ENCODE measurements at places on chromosomes 1 and 21.

GRCh38 chr1:178057141-178057765 lies 36.7 kb upstream of the RASAL2 start:
- DNase-seq, result no peak

DNA sequence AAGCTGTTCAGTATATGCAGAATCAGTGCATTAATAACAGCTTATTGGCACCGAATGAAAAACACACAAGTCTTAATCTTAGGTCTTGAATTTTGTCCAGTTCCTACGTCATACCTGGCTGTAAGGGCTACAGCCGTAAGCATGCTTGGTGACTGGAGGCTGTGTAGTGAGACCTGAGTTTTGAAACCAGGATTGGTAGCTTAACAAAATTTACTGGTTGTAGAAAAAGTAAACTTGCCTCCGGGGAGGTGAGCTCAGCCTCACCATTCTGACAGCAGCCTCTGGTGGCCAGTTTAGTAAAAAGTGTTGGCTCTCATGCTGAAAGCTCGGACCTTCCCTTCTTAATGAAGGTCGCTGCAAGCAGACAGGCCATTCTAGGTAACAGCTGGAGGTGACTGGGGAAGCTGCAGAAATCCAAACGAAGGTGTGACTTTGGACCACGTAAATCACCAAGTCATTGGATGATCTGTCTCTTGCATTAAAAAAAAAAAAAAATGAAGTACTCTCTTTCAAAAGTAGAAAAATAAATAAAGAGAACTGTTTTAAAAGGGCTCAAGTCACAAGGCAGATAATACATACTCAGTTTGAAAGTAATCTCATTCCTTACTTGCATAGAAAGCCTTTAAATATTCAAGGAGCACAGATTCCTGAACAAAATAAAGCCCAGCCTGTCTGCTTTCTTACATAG lies 48.9 kb downstream of the HLCS start:
- no peak for DNase-seq

GRCh38 chr21:24294171-24294570 lies 1313.1 kb downstream of the MRPL39 start:
- no peak for DNase-seq

GRCh38 chr1:1167841-1168450 lies 5.7 kb upstream of the TTLL10 start:
- no peak for DNase-seq

- peak; percentile 27 for DNase-seq
Measured at GRCh38 chr1:226064816-226065248, 2.3 kb downstream of the H3-3A start.

DNA sequence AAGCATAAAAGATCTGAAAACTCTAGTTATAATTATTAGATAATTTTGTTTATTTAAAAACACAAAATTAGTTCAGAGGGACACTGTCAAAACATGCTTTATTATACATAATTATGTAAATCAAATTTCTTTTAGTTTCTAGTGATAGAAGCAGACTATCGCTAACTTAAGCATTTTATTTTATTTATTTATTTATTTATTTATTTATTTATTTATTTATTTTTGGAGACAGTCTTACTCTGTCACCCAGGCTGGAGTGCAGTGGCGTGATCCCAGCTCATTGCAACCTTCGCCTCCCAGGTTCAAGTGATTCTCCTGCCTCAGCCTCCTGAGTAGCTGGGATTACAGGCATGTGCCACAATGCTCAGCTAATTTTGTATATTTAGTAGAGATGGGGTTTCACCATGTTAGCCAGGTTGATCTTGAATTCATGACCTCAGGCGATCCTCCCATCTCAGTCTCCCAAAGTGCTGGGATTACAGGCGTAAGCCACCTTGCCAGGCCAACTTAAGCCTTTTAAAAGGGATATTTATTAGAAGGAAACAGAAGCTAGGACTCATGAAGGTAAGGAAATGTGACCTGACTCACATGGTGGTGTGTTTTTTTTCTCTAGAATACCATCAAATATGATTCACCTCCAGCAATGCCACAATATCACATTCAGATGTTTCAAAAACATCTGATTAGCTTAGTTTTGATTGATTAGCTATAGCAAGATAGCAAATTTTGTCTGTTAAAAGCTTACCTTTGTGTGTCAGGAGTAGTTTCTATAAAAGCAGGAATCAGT lies 1357.4 kb upstream of the ADGRL4 start:
- DNase-seq, result no peak

GRCh38 chr1:236742421-236743160 lies 52.5 kb upstream of the MTR start:
- no peak for DNase-seq

- no peak for DNase-seq
Measured at GRCh38 chr21:35503671-35504070, 454.6 kb upstream of the RUNX1 start.

- no peak for DNase-seq
Measured at GRCh38 chr1:220685879-220686278, 4.3 kb upstream of the C1orf115 start.

GRCh38 chr1:8232036-8232757 lies 85.7 kb upstream of the SLC45A1 start:
- no peak for DNase-seq

DNA sequence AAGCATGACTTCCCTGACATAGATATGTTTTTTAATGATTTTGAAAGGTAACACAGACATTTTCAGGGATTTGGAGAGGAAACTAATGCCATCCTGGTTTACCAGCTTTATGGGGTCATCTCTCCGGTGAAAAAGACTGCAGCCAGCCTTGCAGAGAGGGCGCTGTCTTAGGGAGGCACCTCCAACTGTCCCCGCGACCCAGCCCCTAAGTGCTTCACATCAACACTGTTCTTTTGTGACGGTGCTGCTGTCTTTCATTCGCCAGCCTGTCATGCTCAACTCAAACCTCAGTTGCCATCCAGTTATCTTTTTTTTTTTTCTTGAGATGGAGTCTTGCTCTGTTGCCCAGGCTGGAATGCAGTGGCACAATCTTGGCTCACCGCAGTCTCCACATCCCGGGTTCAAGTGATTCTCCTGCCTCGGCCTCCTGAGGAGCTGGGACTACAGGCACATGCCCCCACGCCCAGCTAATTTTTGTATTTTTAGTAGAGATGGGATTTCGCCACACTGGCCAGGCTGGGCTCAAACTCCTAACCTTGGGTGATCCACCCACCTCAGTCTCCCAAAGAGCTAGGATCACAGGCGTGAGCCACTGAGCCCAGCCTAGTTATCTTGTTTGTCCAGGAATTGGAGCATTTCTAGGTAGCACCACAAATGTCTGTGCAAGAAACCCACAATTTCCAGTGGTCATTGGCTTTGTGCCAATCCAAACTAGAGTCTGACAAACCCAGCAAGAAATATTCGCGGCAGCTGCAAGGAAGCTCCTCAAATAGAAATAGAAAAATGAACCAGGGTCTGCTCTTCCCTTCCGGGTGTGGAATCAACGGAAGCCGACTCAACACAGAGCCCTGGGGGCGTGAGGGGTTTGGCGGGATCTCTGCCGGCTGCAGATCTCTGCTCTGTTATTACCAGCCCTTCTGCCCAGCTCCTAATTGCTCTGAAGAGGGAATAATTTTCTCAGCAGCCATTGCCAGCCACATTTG lies 24.2 kb downstream of the PDE9A start:
- DNase-seq, result no peak

DNA sequence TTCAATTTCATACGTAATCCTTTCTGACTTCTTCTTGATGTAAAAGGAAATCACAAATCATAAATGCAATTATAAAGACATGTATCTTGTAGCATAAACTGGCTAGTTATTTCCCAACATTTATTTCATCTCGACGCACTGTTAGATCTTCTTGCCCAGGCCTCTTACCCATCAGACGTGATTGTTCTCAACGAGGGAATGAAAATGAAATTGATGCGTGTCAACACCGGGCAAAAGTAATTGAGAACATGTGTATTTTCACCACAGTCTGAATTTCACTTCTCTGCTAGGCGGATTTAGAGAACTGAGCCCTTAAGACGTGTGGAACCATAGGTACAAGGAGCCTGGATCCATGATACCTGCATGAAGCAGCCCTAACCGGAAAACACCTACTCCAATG lies 519.7 kb downstream of the KCNT2 start:
- DNase-seq, result no peak

DNA sequence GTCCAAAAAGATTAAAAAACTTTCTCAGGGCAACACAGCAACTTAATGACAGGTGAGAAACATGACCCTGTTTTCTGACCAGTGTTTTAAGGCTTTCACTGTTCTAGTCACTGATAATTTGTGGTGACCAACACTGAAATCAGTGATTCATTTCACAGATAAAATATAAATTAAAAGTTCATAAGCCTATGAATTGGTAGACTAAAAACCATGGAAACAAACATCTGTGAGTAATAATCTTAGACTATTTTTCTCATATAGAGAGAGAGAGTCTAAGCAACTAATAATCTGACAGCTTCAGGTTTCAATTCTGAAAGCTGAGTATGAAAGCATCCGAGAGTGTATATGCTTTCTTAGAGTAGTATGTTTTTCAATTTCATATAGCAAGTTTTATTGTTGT lies 536.9 kb downstream of the ADGRL2 start:
- no peak for DNase-seq

- no peak for DNase-seq
Measured at GRCh38 chr1:160768295-160768657, 27.7 kb upstream of the LY9 start.

GRCh38 chr1:17434016-17434415 lies 5.5 kb downstream of the RCC2 start:
- no peak for DNase-seq

DNA sequence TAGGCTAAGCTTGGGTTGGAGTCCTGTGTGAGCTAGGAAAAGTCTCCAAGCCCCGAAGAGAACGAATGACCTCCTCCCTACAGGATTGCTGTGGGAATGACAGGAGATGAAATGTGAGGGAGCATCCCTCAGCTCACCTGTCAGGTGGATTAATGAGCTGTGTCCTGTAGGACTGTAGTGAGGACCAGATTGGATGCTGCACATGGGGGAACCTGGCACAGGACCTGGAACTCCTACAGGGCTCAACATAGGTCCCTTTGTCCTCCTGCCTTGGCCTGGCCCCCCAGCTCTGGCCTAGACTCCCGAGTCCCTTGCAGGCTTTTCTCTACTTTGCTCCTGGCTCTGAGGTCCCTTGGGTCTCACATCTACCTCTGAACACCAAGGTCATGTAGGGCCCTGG lies 155.7 kb downstream of the PTPRU start:
- no peak for DNase-seq

DNA sequence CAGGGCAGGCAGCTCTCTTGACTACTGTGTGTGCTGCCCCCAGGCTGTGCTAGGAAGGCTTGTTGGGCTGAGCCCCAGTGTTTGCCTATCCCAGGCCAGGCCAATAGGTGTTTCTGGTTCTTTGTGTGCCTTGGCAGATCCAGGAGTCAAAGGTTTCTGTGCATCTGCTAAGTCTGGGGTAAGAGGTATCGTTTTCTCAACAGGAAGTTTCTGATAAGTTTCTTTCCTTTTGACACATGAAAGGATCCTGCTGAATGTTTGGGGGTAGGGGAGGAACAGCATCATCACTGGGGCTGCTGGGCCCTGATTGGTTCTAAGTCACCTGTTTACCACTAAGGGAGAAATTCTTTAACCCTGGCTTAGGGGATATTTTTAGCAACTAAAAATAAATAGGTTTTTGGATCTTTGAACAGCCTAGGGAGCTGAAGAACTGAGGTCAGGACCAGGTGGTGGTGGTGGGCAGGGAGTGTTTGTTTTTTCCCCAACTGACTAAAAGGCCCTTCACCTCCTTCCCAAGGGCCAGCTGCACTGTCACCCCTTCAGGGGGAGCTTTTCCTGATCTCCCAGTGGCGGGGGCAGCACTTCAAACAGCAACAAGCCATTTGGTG lies 85.1 kb downstream of the KCNN3 start:
- no peak for DNase-seq

- DNase-seq, result no peak
Measured at GRCh38 chr1:228097333-228098081, 5.6 kb downstream of the C1orf35 start.

DNA sequence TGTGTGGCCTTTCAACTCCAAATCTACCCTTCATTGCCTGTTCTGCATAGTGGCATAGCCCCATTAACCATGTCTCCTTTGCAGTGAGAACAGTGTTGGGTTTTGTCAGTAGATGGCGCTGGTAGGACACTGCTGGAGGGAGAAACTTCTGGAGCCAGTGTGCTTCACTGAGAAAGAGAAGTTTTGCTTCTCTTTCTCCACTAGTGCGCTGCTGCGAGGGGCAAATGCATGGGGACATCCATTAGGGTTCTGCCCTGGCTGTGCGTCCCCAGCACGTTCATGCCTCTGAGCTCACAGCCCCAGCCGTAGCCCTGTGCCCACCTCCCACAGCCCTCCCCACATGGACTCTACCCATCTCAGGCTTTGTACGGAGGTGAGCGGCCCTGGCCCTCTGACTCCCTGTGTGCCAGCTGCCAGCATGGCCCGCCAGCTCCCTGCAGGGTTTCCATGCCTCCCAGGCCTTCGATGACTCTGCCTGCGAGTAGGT lies 53.1 kb downstream of the RIMS3 start:
- DNase-seq, result peak; percentile 82

- DNase-seq, result no peak
Measured at GRCh38 chr1:21966247-21967000, 10.4 kb upstream of the CELA3B start.

- DNase-seq, result no peak
Measured at GRCh38 chr1:15027515-15027986, 126.0 kb upstream of the TMEM51 start.

DNA sequence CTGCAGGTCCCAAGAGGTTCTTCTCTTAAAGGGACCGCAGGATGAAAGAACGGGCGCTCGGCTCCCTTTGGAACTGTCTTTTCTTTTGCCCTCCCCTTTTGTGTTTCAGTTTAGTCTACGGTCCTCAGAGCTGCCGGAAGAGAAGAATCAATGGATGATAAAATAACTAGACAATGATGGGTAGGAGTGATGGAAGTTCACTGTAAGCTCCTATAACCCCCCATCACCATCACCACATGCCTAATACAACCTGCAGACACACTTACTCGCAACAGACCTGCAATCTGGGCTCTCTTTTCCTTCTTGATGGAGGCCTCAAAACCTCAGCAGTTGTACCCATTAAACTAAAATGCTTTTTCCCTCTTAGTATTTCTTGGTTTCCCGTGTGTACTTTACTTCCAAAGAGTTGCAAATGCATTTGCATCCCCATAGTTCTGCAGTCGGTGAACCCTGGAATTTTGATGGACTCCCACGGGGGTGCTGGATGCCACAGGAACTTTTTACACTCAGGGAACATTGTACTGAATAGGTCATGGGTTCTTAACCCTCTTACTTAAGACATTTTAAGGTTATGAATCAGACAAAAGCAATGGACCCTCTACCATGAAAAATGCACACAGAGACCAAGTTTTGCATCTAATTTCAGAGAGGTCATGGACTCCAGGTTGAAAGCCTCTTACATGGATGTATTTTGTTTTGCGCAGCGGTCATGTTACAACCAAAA lies 633 bp upstream of the RFX5 start:
- no peak for DNase-seq

All from NCI-H446 (cell line).